ENCODE measurements at places on chromosomes 5 and 9. TPM values are rescaled to one million over a fixed set of nuclear protein-coding genes. Genes with fewer than 3 reads are reported as not detected.

DNA sequence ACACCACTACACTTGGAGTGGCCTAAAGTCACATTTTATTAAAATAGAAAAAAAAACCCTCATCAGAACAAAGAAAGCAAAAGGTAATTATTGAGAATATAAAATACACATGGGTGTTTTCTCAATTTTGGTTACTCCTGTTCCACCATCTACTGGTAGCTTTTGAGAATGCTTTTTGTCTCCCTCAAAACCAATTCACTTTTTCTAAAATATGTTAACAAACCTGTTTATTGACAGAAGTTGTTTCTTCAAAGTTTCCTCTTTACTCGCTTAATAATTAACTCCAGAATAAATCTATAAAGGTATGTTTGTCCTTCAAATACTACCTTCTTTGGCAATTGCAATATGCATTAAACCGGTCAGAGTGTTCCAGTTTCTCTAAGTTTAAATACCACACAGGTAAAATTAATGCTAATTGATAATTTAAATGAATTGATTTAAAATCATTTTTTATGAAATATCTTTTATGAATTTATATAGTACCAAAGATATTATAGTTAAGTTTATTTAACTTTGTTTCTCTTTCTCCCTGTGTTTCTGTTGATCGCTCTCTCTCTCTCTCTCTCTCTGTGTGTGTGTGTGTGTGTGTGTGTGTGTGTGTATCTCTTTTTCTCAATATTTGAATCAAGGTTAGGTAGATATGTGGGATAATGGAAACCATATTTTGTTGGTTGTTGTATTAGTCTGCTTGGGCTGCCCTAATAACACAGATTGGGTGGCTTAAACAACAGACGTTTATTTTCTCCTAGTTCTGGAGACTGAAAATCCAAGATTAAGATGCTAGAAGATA, 487.4 kb downstream of the PRDM9 start:
- no peaks in the 10 kb centered on the region for H3K36me3 ChIP-seq
- H3K27me3 ChIP-seq, result no peaks in the 10 kb centered on the region
- H3K4me3 ChIP-seq, result no peak overlapping the region
- H3K4me1 ChIP-seq, result no peaks in the 10 kb centered on the region
- no peak overlapping the region for H3K27ac ChIP-seq
- peak; percentile 56 for DNase-seq

DNA sequence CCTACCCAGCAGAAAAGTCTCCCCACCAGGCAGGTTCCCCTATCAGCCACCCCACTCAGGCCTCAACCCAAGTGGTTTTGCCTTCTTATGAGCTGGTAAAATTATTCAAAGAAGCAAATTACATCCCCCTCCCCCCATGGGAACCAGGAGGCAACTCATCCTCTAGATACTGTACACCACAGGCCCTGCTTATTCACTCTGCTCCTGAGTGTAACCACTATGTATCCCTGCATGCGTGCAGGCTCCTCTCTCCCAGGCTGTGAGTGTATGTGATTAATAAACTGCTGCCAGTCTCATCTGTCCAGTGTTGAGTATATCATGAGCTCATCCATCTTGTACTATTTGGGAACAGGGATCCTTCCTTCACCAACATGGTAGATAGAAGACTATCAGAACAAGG, 8.6 kb downstream of the KCTD16 start:
- H3K4me1 ChIP-seq, result no peaks in the 10 kb centered on the region
- no peak overlapping the region for H3K27ac ChIP-seq
- H3K27me3 ChIP-seq, result no peaks in the 10 kb centered on the region
- no peaks in the 10 kb centered on the region for H3K36me3 ChIP-seq

- H3K27me3 ChIP-seq, result no peaks in the 10 kb centered on the region
- H3K27ac ChIP-seq, result no peak overlapping the region
- H3K4me3 ChIP-seq, result no peak overlapping the region
- no peaks in the 10 kb centered on the region for H3K4me1 ChIP-seq
- no peaks in the 10 kb centered on the region for H3K36me3 ChIP-seq
These were observed 427.1 kb downstream of the PRELID2 start for GRCh38 chr5:145408048-145408341.

DNA sequence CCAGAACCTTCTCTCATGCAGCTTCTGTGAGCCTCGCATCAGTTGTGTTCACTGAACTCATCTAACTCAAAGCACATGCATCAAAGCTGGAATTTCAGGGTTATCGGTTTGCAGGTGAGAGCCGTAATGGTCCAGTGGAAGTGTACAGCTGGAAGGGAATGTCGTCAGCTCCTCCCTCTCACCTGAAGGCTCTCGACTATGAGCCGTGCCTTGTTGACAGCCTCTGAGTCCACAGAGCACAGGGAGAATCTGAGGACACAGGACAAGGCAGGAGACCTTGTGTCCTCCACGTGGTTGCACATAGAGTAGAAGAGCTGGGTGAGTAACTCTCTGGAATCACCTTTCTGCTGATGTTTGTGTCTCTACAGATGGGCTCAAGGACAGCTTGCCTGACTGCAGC, 38.8 kb downstream of the PROP1 start:
- no peaks in the 10 kb centered on the region for H3K4me1 ChIP-seq
- H3K36me3 ChIP-seq, result no peaks in the 10 kb centered on the region
- no peak for DNase-seq
- no peak overlapping the region for H3K4me3 ChIP-seq

DNA sequence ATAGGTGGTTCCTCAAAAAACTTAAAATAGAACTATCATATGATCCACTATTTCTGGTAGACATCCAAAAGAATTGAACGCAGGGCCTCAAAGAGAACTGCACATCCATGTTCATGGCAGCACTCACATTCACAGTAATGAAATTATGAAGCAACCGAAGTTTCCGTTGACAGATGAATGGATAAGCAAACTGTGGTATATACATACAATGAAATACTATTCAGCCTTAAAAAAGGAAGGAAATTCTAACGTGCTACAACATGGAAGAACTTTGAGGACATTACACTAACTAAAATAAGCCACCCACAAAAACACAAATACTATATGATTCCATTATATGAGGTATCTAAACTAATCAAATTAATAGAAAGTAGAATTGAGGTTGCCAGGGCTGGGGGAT, 18.5 kb downstream of the CENPK start:
- H3K4me3 ChIP-seq, result no peak overlapping the region
- H3K27ac ChIP-seq, result no peak overlapping the region
- no peaks in the 10 kb centered on the region for H3K36me3 ChIP-seq
- DNase-seq, result no peak
- no peaks in the 10 kb centered on the region for H3K4me1 ChIP-seq

- DNase-seq, result no peak
- H3K27me3 ChIP-seq, result no peaks in the 10 kb centered on the region
- H3K36me3 ChIP-seq, result no peaks in the 10 kb centered on the region
- H3K27ac ChIP-seq, result no peak overlapping the region
These were observed 352.3 kb downstream of the SLCO4C1 start for GRCh38 chr5:101943784-101944183.

The SLC2A8 gene
- 12.9 TPM for polyA plus RNA-seq

The ANKRD31 gene
- polyA plus RNA-seq, result not detected

The SLC12A2 gene
- 2.1 TPM for polyA plus RNA-seq

DNA sequence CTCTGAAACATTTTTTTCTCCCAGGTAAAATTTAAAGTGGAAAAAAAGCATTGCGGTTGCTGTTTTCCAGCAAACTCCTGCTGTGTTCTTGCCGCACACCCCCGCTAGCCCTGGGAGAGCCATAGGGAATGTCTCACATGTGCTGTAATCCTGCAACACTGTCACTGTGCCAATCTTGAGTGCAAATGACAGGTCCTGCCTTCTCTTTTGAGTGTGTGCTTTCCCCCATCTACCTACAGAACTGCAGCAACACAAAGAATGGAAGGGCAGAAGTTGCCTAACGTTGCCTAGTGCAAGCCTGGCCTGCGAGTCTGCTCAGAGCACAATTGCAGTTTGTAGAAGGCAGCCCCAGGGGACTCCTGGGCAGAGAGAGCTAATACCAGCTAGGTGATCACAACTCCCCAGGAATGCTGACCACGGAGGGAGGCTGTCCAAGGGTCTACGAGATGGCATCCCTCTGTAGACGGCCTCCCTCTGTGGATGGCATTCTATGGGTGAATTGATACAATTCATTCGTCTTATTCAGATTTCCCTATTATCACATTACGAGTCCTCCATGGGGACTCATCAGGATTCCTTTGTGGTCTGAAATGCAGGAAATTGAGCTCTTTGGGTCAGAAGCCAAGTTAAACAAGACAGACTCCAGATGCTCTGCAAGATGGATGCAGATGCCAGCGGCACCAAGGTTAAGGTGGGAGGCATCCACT, 172.6 kb upstream of the S1PR3 start:
- DNase-seq, result no peak
- no peak overlapping the region for H3K27ac ChIP-seq
- H3K27me3 ChIP-seq, result no peaks in the 10 kb centered on the region

DNA sequence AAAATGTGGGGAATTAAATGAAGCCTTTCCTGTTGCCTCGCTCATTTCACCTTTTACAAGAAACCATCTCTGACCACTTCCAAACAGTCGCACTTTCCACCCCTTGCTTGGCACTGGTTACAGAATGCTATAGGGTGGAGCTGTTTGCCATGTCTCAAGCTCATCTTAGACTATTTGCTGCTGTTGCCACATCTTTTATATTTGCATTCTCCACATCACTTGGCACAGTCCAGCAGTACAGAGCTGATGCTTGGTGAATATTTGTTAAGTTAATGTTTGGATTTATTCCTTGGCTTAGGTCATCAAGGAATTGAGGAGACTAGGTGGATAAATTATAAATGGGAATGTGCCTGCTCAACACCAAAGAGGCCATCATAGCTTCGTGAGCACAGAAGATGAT, 53.2 kb downstream of the GNA14 start:
- no peak overlapping the region for H3K4me3 ChIP-seq
- peaks cover 4% of the 10 kb centered on the region for H3K4me1 ChIP-seq
- DNase-seq, result no peak

The OR1Q1 gene
- not detected for polyA plus RNA-seq

DNA sequence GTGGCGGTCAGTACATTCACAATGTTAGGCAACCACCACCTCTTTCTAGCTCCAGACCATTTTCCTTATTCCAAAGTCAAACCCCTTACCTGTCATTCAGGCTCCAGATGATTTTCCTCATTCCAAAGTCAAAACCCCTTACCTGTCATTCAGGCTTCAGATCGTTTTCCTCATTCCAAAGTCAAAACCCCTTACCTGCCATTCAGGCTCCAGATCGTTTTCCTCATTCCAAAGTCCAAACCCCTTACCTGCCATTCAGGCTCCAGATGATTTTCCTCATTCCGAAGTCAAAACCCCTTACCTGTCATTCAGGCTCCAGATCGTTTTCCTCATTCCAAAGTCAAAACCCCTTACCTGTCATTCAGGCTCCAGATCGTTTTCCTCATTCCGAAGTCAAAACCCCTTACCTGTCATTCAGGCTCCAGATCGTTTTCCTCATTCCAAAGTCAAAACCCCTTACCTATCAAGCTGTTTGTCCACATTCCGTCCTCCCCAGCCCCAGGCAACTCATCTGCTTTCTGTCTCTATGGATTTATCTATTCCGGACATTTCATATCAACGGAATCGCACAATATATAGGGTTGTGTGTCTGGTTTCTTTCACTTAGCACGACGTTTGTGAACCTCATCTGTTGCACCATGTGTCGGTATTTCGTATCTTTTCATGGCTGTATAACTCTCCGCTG, 5.2 kb downstream of the PLEKHG4B start:
- DNase-seq, result no peak
- H3K4me1 ChIP-seq, result peaks cover 5% of the 10 kb centered on the region
- H3K4me3 ChIP-seq, result no peak overlapping the region
- H3K27ac ChIP-seq, result no peak overlapping the region

DNA sequence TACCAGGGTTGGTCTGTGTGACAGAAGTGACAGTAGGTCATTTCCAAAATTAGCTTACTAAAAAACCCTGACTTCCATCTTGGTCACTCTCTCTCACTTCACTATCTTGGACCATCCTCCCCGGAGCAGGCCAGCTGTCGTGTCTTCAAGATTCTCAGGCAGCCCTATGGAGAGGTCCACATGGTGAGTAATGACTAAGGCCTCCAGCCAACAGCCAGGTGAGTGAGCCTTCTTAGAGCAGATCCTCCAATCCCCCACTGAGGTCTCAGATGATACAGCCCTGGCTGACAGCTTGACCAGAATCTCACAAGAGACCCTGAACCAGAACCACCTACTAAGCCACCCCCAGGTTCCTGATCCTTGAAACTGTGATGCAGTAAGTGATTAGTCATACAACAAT, 92.0 kb downstream of the DCP2 start:
- no peaks in the 10 kb centered on the region for H3K4me1 ChIP-seq
- peaks cover 7% of the 10 kb centered on the region for H3K36me3 ChIP-seq
- no peak overlapping the region for H3K4me3 ChIP-seq
- no peak for DNase-seq

The UNC5A gene
- 0.37 TPM for polyA plus RNA-seq

DNA sequence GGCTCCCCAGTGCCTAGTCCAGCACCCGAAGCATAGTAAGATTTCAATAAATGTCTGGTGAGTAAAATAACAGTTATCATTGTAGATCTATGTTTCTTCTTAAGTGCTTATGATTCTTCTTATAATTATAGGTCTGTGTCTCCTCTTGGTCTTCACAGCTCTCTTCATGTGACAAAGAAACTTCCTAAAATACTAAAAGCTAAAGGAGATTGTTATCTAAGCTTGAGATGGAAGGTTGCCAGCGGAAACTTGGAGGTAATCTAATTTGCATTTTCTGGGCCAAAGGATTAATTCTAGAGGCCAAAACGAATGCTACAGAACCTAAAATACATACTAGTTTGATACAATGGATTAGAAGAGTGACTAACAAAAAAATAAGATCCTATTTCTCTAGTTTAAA, 13.6 kb upstream of the ARHGAP26 start:
- no peak for DNase-seq
- no peaks in the 10 kb centered on the region for H3K27me3 ChIP-seq

DNA sequence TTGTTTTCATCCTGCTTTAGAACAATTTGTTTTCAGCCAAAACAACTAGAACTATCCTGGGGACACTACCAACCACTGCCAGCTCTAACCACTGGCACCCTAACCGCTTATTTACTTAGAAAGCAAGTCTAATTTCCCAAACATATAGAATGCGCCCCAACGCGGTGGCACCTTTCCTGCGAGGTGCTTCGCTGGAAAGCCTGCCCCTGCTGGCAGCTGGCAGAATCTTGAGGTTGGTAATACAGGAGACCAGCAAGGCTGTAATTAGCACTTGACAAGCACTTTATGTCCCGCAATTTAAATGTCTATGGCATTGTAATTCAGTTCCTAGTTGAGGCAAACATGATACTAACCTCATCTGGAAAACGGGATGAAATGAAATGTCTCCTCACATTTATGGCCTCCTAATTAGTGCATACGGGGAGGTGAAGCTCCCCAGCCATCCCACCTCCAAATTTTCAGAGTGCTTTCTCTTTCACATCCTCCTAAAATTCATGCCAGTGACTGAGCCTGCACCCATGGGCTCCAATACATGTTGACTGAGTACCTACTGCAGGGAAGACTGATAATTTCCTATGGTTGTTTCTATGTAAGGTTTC, 30.4 kb downstream of the GABBR2 start:
- no peak overlapping the region for H3K4me3 ChIP-seq
- no peaks in the 10 kb centered on the region for H3K27me3 ChIP-seq
- H3K27ac ChIP-seq, result no peak overlapping the region
- H3K36me3 ChIP-seq, result no peaks in the 10 kb centered on the region
